ENCODE measurements at places on chromosomes 1 and 21. TPM values are rescaled to one million over a fixed set of nuclear protein-coding genes. Genes with fewer than 3 reads are reported as not detected.

DNA sequence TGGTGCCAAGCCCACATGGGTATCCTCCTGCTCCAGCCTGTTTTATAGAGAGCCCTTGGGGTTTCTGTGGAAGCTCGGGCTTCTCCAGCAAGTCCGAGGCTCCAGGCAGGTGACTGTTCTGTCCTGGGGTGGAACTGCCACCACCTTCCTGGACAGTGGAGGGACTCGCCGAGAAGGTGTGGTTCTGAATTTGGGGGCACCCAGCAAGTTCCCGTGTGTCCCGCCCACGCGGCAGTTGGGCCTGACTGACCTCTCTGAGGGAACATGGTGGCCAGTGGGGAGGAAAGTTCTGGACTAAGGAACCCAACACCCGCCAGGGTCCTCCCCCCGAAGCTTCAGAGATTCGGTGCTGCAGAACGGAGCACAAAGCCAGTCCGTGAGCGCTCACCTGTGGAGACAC, 158.1 kb upstream of the C1orf174 start:
- H3K27ac ChIP-seq, result no peak overlapping the region
- no peaks in the 10 kb centered on the region for H3K27me3 ChIP-seq
- DNase-seq, result peak; percentile 10
- H3K4me1 ChIP-seq, result no peaks in the 10 kb centered on the region

GRCh38 chr1:35544976-35545375, 12.2 kb downstream of the KIAA0319L start:
- peak; percentile 70 for DNase-seq
- no peaks in the 10 kb centered on the region for H3K27me3 ChIP-seq
- no peak overlapping the region for H3K4me3 ChIP-seq
- H3K4me1 ChIP-seq, result peaks cover 28% of the 10 kb centered on the region
- H3K27ac ChIP-seq, result no peak overlapping the region

DNA sequence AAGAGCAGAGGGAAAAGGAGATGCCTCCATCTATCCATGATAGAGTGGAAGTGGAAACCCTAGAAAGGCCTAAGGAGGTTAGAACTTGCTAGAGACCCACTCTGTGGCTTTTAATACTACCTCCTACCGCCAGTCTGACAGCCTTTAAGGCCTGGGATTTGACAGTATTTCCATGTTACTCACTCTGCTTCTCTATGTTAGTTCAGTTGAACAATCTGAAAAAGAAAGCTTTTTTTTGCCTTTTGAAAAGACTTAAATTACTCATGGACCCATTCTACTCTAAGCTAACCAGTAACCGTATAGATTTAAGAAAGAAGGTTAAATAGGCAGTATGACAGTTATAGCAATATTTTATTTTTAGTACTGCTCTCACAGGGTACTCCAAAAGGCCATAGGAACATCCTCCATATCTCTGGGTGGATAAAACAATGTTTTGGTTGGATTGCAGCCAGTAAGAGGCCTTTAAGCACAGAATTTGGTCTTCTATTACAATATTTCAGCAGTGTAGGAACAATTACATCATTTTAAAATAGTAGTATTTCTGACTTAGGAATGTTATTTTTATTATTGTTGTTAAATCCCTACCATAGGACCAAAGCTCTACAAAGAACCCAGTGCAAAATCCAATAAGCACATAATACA, 15.9 kb upstream of the GPR25 start:
- DNase-seq, result no peak
- H3K27ac ChIP-seq, result no peak overlapping the region
- peaks cover under 1% of the 10 kb centered on the region for H3K4me1 ChIP-seq
- peaks cover 4% of the 10 kb centered on the region for H3K27me3 ChIP-seq
- H3K4me3 ChIP-seq, result no peak overlapping the region
- H3K36me3 ChIP-seq, result no peaks in the 10 kb centered on the region

DNA sequence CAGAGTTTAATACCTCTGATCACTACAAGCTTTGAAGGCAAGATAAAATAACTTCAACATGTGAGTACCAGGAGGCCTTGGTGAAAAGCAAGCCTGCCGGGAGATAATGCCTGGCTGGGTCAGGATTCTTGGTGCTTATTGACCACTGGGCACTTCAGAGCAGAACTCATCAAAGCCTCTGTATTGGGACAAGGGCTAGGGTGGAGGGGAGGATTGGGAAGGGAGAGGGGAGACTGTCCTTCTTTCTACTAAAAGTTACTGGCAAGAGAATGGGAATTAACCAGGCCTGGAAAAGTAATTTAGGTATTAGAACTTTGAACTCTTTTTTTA, 35.2 kb downstream of the NEK2 start:
- peaks cover 11% of the 10 kb centered on the region for H3K4me1 ChIP-seq
- no peak for DNase-seq
- H3K4me3 ChIP-seq, result no peak overlapping the region
- no peaks in the 10 kb centered on the region for H3K36me3 ChIP-seq
- peaks cover 8% of the 10 kb centered on the region for H3K27me3 ChIP-seq

GRCh38 chr1:9121496-9122409, 7.1 kb downstream of the GPR157 start:
- H3K4me3 ChIP-seq, result peak overlapping the region; percentile 38
- H3K27ac ChIP-seq, result peak overlapping the region; percentile 55
- peak; percentile 68 for DNase-seq
- no peaks in the 10 kb centered on the region for H3K36me3 ChIP-seq

- no peak for DNase-seq
- no peaks in the 10 kb centered on the region for H3K4me1 ChIP-seq
- no peak overlapping the region for H3K4me3 ChIP-seq
- no peak overlapping the region for H3K27ac ChIP-seq
These were observed 524.4 kb downstream of the DPYD start for GRCh38 chr1:97396463-97396862.

- peak overlapping the region; percentile 33 for H3K27ac ChIP-seq
- DNase-seq, result no peak
- H3K4me3 ChIP-seq, result no peak overlapping the region
- H3K4me1 ChIP-seq, result peaks cover 48% of the 10 kb centered on the region
- peaks cover 90% of the 10 kb centered on the region for H3K36me3 ChIP-seq
- H3K27me3 ChIP-seq, result no peaks in the 10 kb centered on the region
These were observed 27.2 kb downstream of the PTP4A2 start for GRCh38 chr1:31910933-31911332.

DNA sequence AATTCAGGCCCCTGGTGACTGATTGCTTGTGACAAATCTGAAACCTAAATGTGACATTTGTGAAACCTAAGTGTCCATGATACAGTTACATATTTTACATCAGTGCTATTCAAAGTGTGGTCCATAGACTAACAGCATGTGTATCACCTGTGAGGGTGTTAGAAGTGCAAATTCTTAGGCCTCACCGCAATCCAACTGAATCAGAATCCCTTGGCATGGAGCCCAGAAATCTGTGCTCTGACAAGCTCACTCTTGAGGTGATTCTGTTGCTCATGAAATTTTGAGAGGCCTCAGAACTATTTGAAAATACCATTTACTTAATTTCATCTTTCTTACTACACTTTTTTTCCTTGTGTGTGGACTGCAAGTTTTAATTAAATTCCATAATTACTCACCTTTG, 587.9 kb downstream of the ADGRL2 start:
- no peak overlapping the region for H3K27ac ChIP-seq
- H3K4me3 ChIP-seq, result no peak overlapping the region
- no peaks in the 10 kb centered on the region for H3K27me3 ChIP-seq
- DNase-seq, result no peak

DNA sequence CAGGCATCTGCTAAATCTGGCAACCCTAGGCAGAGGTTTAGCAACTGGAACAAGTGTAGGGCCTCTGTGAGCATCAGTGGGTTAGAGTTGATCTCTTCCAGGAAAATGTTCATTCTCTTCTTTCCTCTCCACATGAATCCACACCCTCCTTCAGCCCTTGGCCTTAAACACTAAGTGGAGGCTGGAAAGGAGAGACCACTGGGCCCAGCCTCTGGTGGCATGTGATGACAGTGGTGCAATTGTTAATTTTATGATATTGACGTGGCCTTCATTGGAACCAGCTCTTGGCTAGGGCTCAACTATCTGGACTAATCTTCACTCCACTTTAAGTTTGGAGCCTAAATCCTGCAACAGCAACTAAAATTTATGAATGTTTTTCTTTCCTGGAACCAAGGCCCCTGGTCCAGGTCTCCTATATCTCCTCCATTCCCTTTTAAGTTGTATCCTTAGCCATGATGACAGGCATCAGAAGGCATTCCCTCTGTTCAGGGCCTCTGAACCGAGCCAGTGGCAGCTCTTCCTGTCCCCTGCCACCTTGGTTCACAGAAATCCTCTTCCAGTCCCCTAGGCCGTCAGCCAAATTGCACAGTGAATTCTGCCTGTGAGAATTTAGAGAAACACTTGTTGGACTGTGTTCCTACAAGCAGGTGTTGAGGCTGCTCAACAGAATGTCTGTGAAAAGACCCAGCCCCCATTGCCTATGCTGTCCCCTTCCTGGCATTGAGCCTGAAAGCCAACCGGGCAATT, 132.2 kb downstream of the PSMG1 start:
- H3K4me3 ChIP-seq, result no peak overlapping the region
- H3K4me1 ChIP-seq, result no peaks in the 10 kb centered on the region
- H3K27me3 ChIP-seq, result peaks cover under 1% of the 10 kb centered on the region
- no peak overlapping the region for H3K27ac ChIP-seq
- no peaks in the 10 kb centered on the region for H3K36me3 ChIP-seq
- DNase-seq, result no peak

- H3K4me3 ChIP-seq, result peak overlapping the region; percentile 81
- H3K4me1 ChIP-seq, result peaks cover 51% of the 10 kb centered on the region
- no peaks in the 10 kb centered on the region for H3K27me3 ChIP-seq
- H3K27ac ChIP-seq, result peak overlapping the region; percentile 95
These were observed 1.4 kb downstream of the BCL10 start for GRCh38 chr1:85274969-85275453.

DNA sequence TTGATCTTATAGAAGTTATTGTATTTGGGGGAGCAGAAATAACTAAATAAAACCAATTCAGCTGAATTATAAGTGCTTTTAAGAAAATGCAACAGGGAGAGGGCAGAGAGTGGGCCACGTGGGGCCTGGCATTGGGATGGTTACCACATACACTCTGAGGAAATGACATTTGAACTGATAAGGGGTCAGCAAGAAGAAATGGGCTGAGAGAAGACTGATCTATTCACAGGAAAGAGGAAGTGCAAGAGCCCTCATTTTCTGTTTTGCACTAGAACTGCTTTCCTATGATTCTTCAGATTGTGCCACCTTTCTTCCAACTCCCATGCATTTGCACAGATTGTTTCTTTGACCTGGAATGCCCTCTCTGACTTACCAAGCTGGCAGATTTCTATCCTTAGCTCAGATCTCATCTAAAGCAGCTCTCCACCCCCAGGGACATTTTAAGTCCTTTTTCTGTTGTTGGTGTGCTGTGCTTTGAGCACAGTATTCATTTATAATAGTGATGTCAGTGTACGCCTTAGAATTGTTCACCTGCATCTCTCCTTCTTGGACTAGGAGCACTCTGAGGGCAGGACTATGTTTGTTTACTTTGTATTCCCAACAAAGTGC, 115.9 kb downstream of the FGGY start:
- H3K27ac ChIP-seq, result no peak overlapping the region
- no peak for DNase-seq
- no peaks in the 10 kb centered on the region for H3K36me3 ChIP-seq

- no peaks in the 10 kb centered on the region for H3K27me3 ChIP-seq
- peak overlapping the region; percentile 50 for H3K27ac ChIP-seq
- no peak overlapping the region for H3K4me3 ChIP-seq
- DNase-seq, result no peak
- H3K36me3 ChIP-seq, result peaks cover 15% of the 10 kb centered on the region
- peaks cover 56% of the 10 kb centered on the region for H3K4me1 ChIP-seq
These were observed 67.8 kb downstream of the NID1 start for GRCh38 chr1:235997049-235997448.

GRCh38 chr1:103056423-103056822, 51.9 kb downstream of the COL11A1 start:
- H3K27ac ChIP-seq, result no peak overlapping the region
- no peak overlapping the region for H3K4me3 ChIP-seq
- H3K4me1 ChIP-seq, result no peaks in the 10 kb centered on the region
- H3K27me3 ChIP-seq, result no peaks in the 10 kb centered on the region
- DNase-seq, result no peak

GRCh38 chr1:6026095-6026809, 19.4 kb upstream of the KCNAB2 start:
- H3K27me3 ChIP-seq, result no peaks in the 10 kb centered on the region
- DNase-seq, result peak; percentile 96
- peak overlapping the region; percentile 99 for H3K27ac ChIP-seq
- peak overlapping the region; percentile 94 for H3K4me3 ChIP-seq
- peaks cover 56% of the 10 kb centered on the region for H3K36me3 ChIP-seq

- no peak overlapping the region for H3K4me3 ChIP-seq
- H3K27ac ChIP-seq, result no peak overlapping the region
- no peaks in the 10 kb centered on the region for H3K36me3 ChIP-seq
- no peak for DNase-seq
These were observed 443.4 kb upstream of the RGS18 start for GRCh38 chr1:191714845-191715244.

GRCh38 chr1:87327376-87328271, 1.1 kb upstream of the LMO4 start:
- H3K27me3 ChIP-seq, result peaks cover 4% of the 10 kb centered on the region
- peaks cover 9% of the 10 kb centered on the region for H3K36me3 ChIP-seq
- DNase-seq, result no peak
- peak overlapping the region; percentile 95 for H3K27ac ChIP-seq

GRCh38 chr1:117636637-117637425, 31.0 kb downstream of the TENT5C start:
- H3K36me3 ChIP-seq, result no peaks in the 10 kb centered on the region
- H3K4me3 ChIP-seq, result no peak overlapping the region
- no peak overlapping the region for H3K27ac ChIP-seq
- peaks cover 24% of the 10 kb centered on the region for H3K27me3 ChIP-seq
- no peak for DNase-seq
- H3K4me1 ChIP-seq, result peaks cover 22% of the 10 kb centered on the region

Gene RORC
- total RNA-seq, result 2.7 TPM

Gene ANKRD34A
- total RNA-seq, result 2.4 TPM

Gene IQGAP3
- total RNA-seq, result 28.6 TPM

Gene DNAJC8
- 124 TPM for total RNA-seq

Gene KCNJ15
- total RNA-seq, result not detected

Gene BLZF1
- total RNA-seq, result 33.9 TPM

Gene RAB3B
- 0.08 TPM for total RNA-seq

Gene UQCRHL
- 2.8 TPM for total RNA-seq

Gene CA6
- total RNA-seq, result 6.4 TPM

Gene GALNT2
- 21.2 TPM for total RNA-seq

Gene MYOC
- not detected for total RNA-seq

Gene LRRC38
- total RNA-seq, result not detected

Gene TDRD5
- total RNA-seq, result not detected

Gene S100A6
- total RNA-seq, result 431 TPM

Gene ACKR1
- total RNA-seq, result not detected

Gene WNT9A
- not detected for total RNA-seq

Gene OR2L13
- not detected for total RNA-seq

Gene FAM72A
- total RNA-seq, result 30.4 TPM

Gene MEGF6
- total RNA-seq, result 8.3 TPM

Gene PRCC
- 75.5 TPM for total RNA-seq

Gene LAX1
- total RNA-seq, result 15.5 TPM

Data from activated CD8-positive, alpha-beta T cell treated with anti-CD3 and anti-CD28 coated beads, Interleukin-2, amount 10 ng/mL, durations not matched to agents 7 days and 5 days (primary cell).